ENCODE measurements at places on chromosomes 4 and X. TPM values are rescaled to one million over a fixed set of nuclear protein-coding genes. Genes with fewer than 3 reads are reported as not detected.

- no peaks in the 10 kb centered on the region for H3K4me1 ChIP-seq
- H3K27ac ChIP-seq = no peak overlapping the region
- no peaks in the 10 kb centered on the region for H3K27me3 ChIP-seq
- no peaks in the 10 kb centered on the region for H3K36me3 ChIP-seq
- DNase-seq = no peak
These were observed 3.5 kb downstream of the CXorf58 start for GRCh38 chrX:23911126-23911835.

DNA sequence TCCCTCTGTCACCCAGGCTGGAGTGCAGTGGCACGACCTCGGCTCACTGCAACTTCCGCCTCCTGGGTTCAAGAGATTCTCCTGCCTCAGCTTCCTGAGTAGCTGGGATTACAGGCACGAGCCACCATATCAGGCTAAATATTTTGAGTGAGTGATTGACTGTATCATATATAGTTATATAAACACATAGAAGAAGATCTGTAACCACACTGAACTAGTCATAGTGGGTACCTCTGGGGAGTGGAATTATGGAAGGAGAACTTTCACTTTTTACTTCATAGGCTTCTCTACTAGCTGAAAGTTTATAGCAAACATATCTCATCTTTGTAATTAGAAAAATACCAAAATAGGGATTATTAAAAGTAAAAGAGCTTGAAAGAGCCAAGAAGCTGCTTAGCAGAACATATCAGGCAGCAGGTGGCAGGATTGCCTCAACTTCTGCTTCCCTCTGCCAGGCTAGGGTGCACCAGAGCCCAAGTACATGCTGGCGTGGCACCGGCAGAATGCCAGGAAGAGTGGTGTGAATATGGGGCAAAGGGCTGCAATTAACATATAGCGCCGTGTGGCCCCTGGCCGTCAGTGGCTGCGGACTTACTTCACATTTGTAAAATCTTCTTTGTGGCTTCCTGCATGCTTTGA lies 39.5 kb upstream of the CD40LG start:
- no peaks in the 10 kb centered on the region for H3K4me1 ChIP-seq
- no peaks in the 10 kb centered on the region for H3K36me3 ChIP-seq
- H3K4me3 ChIP-seq = no peak overlapping the region
- H3K27ac ChIP-seq = no peak overlapping the region
- H3K27me3 ChIP-seq = no peaks in the 10 kb centered on the region
- DNase-seq = no peak

ART3 gene
- total RNA-seq = 0.83 TPM

DNA sequence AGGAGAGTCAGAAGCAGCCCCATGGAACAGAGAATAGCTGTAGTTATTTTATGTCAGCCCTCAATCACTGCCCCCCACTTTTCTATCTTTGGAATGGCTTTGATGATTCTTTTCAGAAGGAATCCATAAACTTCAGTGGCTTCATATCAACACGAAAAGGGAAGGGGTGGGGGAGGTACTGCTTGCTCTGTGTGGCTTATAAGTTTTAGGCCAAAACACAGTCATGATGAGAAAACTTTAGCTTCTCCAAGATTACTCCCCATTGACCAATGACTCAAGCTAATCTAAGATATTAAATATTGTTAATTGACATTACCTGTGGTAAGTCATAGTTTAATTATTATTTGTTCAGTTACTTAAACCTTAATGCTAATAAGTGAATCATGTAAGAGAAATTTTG lies 669.6 kb upstream of the FAM241A start:
- H3K36me3 ChIP-seq = no peaks in the 10 kb centered on the region
- no peaks in the 10 kb centered on the region for H3K27me3 ChIP-seq
- no peak overlapping the region for H3K27ac ChIP-seq
- no peak for DNase-seq

- H3K4me1 ChIP-seq = peaks cover 14% of the 10 kb centered on the region
- H3K36me3 ChIP-seq = no peaks in the 10 kb centered on the region
- no peak for DNase-seq
- no peak overlapping the region for H3K4me3 ChIP-seq
- no peak overlapping the region for H3K27ac ChIP-seq
These were observed 129.5 kb downstream of the TSPAN5 start for GRCh38 chr4:98528882-98529281.

SATL1 gene
- not detected for total RNA-seq

DNA sequence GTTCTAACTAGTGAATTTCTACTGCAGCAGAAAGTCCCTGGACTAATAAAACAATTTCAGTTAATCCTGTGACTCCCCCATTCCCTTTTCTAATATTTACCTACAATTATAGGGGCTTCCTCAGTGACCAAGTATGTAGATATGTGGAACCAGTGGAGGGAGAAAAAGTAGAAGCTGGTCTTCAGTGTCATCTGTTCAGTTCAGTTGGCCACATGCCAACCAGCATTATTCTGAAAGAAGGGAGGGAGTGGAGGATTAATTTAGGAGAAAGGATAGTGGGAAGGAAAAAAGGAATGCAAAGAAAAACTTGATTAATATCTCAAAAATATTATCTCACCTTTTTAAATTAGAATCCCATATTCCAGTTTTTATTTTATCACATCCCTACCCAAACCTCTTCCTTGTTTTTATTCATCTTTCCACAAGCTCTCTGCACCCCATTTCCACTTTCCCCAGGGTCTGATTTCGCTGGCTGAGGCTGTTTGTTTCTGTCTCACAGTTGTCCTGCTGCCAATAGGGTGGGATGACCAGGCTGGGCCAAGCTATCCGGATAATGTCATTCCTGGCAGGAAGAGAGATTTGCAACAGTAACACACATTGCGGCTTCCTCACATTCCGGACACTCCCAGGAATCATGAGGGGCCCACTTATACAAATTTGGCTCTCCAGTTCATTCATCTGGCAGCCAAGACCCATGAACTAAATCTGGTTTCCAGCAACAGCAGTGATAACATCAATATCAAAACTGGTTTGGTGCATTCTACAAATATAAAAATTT lies 24.6 kb upstream of the ANTXR2 start:
- H3K4me3 ChIP-seq = no peak overlapping the region
- H3K4me1 ChIP-seq = peaks cover 2% of the 10 kb centered on the region

DNA sequence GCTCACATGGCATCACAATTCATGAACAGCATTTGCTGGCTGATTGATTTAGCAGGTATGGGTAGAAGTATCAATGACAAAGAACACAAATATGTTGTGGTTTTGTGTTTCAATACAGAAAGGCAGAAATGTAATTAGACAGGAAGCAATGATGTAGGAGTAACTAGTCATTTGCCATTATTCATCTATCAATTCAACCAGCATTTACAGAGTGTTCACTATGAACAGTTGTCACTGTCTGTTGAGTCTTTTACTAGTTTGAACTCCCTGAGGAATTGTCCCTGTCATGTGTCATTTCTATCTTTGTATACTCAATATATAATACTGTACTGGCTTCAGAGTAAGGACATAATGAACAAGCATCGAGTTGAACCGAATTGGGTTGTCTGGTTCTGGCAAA lies 51.5 kb upstream of the ARHGAP24 start:
- H3K27ac ChIP-seq = no peak overlapping the region
- H3K4me3 ChIP-seq = no peak overlapping the region
- DNase-seq = no peak
- no peaks in the 10 kb centered on the region for H3K36me3 ChIP-seq
- H3K4me1 ChIP-seq = no peaks in the 10 kb centered on the region
- H3K27me3 ChIP-seq = no peaks in the 10 kb centered on the region

- no peak overlapping the region for H3K27ac ChIP-seq
- no peaks in the 10 kb centered on the region for H3K36me3 ChIP-seq
- H3K4me3 ChIP-seq = no peak overlapping the region
- H3K27me3 ChIP-seq = no peaks in the 10 kb centered on the region
- no peak for DNase-seq
- no peaks in the 10 kb centered on the region for H3K4me1 ChIP-seq
These were observed 93.4 kb downstream of the SLC10A7 start for GRCh38 chr4:146428298-146428697.

DNA sequence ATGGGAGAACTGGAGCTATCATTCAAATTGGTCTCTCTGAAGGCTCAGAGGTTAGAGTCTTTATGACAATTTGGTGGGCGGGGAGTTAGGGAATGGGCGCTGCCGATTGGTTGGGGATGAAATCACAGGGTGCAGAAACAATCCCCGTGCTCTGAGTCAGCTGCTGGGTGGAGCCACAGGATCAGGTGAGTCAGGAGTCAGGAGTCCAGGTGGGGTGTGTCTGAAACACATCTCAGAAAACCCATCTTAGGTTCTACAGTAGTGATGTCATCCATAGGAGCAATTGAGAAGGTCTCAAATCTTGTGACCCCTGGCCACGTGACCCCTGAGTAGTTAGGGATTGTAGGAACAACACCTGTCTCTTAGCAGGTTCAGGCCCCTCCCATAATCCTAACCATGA lies 41.6 kb upstream of the TLR3 start:
- DNase-seq = no peak
- no peak overlapping the region for H3K4me3 ChIP-seq
- H3K36me3 ChIP-seq = no peaks in the 10 kb centered on the region
- H3K27ac ChIP-seq = no peak overlapping the region
- peaks cover 10% of the 10 kb centered on the region for H3K4me1 ChIP-seq

DNA sequence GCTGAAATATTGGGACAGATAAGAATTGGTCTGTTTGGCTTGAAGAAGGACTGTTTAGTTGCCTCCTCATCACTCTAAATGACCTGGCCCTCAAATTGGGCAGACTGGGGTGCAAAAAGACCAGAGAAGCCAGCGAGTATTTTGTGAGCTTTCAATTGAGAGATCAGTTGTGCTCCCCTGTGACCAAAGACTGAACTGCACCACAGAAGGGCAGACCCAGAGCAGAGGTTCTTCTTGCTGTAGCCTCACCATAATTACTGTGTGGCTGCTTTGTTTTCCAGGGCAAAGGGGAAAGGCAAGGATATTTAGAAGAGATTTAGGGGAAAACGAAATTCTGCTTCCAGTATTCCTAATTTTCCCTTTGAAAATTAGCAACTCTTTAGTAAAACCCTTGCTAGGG lies 104.0 kb upstream of the MBNL3 start:
- no peak overlapping the region for H3K4me3 ChIP-seq
- DNase-seq = no peak
- no peaks in the 10 kb centered on the region for H3K36me3 ChIP-seq
- H3K27ac ChIP-seq = no peak overlapping the region
- no peaks in the 10 kb centered on the region for H3K4me1 ChIP-seq
- no peaks in the 10 kb centered on the region for H3K27me3 ChIP-seq

DNA sequence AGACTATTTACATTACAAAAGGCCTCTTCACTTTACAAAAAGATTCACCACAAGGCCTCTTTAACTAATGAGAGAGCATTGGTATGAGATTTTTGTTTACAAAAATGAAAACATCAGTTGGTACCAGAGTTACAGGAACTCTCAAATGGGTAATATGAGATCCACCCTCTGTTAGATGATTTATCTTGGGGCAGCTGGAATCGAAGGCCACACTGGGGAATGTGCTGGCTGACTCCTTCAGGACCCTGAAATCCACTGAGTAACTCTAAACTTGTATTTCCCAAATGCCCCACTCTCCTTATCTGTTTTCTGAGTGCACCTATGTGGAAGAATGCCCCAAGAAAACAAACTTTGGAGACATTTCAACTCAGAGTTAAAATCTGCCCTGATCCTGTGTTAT lies 232.9 kb upstream of the F9 start:
- no peaks in the 10 kb centered on the region for H3K4me1 ChIP-seq
- DNase-seq = no peak
- H3K36me3 ChIP-seq = no peaks in the 10 kb centered on the region
- H3K27me3 ChIP-seq = no peaks in the 10 kb centered on the region
- no peak overlapping the region for H3K4me3 ChIP-seq

ENPP6 gene
- total RNA-seq = 20.8 TPM

DNA sequence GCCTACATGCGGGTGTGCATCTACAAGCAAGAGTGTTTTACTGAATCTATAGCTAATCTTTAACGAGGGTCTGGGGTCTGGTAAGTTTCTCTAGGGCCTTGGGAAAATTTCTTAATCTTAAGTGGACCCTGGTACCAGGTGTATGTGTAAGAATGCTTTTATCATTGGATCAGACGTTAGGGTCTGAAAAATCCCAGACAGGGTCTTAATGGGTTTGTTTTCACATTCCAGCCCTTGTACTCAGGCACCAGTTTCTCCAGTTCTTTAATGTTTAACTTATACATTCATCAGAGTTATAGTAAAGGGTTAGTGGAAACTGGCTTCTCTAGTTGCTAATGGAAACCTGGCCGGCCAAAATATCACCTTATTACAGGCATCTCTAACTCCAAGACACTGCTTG lies 11.6 kb downstream of the MAGEB16 start:
- no peak overlapping the region for H3K27ac ChIP-seq
- no peaks in the 10 kb centered on the region for H3K4me1 ChIP-seq
- H3K27me3 ChIP-seq = no peaks in the 10 kb centered on the region
- H3K36me3 ChIP-seq = no peaks in the 10 kb centered on the region
- no peak overlapping the region for H3K4me3 ChIP-seq

GRCh38 chr4:4423706-4424498 lies 37.0 kb downstream of the NSG1 start:
- no peaks in the 10 kb centered on the region for H3K27me3 ChIP-seq
- H3K4me1 ChIP-seq = peaks cover 5% of the 10 kb centered on the region
- no peak for DNase-seq
- H3K36me3 ChIP-seq = no peaks in the 10 kb centered on the region
- H3K4me3 ChIP-seq = no peak overlapping the region

PAGE4 gene
- total RNA-seq = 8.7 TPM

GRCh38 chr4:158139086-158139485 lies 33.7 kb downstream of the GASK1B start:
- peaks cover 2% of the 10 kb centered on the region for H3K4me1 ChIP-seq
- H3K27me3 ChIP-seq = no peaks in the 10 kb centered on the region
- DNase-seq = no peak
- no peak overlapping the region for H3K27ac ChIP-seq

GRCh38 chr4:6104541-6105130 lies 86.4 kb upstream of the C4orf50 start:
- H3K4me3 ChIP-seq = no peak overlapping the region
- no peak for DNase-seq
- no peaks in the 10 kb centered on the region for H3K27me3 ChIP-seq
- H3K27ac ChIP-seq = no peak overlapping the region

VCX3A gene
- total RNA-seq = not detected

- no peaks in the 10 kb centered on the region for H3K27me3 ChIP-seq
- no peak for DNase-seq
- no peaks in the 10 kb centered on the region for H3K36me3 ChIP-seq
- H3K4me3 ChIP-seq = no peak overlapping the region
These were observed 15.2 kb downstream of the ETDC start for GRCh38 chrX:135324463-135324862.

WDFY3 gene
- 66.9 TPM for total RNA-seq

GRCh38 chrX:130030826-130031225 lies 48.4 kb downstream of the BCORL1 start:
- H3K27me3 ChIP-seq = no peaks in the 10 kb centered on the region
- DNase-seq = no peak
- no peaks in the 10 kb centered on the region for H3K36me3 ChIP-seq
- H3K4me1 ChIP-seq = no peaks in the 10 kb centered on the region

SORCS2 gene
- total RNA-seq = 23.9 TPM

DNA sequence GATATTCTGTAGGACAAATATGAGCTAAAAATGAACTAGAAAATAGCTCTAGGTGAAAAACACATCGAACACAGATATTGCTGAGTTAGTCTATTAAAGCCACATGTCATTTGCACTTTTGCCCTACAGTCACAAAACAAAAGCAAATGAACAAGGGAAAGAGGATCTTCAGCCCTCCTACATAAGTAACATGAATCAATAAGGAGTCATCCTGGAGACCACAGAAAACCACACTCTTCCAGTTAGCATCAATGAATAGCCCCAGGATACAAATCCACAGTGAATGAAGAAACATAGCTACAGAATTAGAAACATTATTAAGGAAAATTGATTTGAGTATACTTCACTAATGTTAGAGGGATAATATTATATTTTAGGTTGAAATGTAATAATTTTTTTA lies 311.4 kb downstream of the MAPK10 start:
- H3K27ac ChIP-seq = no peak overlapping the region
- DNase-seq = no peak
- no peaks in the 10 kb centered on the region for H3K36me3 ChIP-seq
- H3K4me3 ChIP-seq = no peak overlapping the region
- H3K27me3 ChIP-seq = no peaks in the 10 kb centered on the region

CXXC4 gene
- total RNA-seq = 10.6 TPM

Data from ovary (tissue), 10 donors.